Fibroblast of villous mesenchyme (primary cell): ENCODE measurements at places on chromosomes 6 and 20.
A peak's percentile ranks its signal among the peaks of the same experiment; 100 is the strongest.

- DNase-seq: no peak
Observed at GRCh38 chr6:28082939-28083338, 2.6 kb downstream of the ZNF165 start.

- no peak for DNase-seq
Observed at GRCh38 chr20:1840817-1841553, 54.2 kb upstream of the SIRPA start.

GRCh38 chr6:151063352-151063751, 176.4 kb upstream of the AKAP12 start:
- peak; percentile 63 for DNase-seq

- DNase-seq: no peak
Observed at GRCh38 chr20:16397086-16397485, 176.2 kb downstream of the KIF16B start.

GRCh38 chr6:106370639-106371038, 10.1 kb downstream of the CRYBG1 start:
- no peak for DNase-seq

DNA sequence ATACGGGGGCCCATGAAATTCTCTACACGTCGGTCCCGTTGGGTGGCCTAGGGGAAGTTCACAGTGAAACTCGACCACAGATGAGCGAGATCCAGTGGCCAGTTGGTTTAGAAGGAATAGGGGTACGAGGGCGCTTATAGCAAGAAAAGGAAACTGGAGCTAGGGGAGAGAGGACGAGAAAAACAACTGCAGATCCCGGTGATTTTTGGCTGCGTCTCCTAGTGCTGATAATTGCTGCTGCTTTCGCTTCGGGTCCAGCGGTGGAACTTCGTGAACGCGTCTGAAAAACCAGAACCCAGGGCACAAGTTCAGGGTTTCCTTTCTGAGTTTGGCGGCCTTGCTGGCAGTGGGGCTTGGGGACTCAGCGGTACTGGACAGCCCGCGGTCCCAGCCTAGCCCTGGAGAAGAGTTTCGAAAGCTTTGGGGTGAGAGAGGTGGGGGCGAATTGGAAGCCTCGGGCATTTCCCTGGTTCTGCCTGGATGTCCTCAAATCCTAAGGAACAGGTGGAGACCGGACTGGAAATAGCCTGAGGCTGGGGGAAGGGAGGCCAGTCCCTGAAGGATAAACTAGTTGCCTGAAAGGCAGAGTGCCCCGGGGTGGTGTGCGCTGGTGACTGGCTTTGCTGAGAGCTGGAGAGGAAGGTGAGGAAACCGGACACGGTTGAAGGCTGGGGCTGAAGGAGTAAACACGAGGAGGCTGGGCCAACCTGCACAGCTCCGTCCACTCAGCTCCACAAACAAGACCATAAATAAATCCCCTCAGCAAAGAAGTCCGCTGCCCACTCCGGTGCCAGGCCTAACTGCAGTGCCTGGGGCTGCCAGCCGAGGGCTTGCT, 793 bp downstream of the GMPR start:
- DNase-seq: peak; percentile 48

DNA sequence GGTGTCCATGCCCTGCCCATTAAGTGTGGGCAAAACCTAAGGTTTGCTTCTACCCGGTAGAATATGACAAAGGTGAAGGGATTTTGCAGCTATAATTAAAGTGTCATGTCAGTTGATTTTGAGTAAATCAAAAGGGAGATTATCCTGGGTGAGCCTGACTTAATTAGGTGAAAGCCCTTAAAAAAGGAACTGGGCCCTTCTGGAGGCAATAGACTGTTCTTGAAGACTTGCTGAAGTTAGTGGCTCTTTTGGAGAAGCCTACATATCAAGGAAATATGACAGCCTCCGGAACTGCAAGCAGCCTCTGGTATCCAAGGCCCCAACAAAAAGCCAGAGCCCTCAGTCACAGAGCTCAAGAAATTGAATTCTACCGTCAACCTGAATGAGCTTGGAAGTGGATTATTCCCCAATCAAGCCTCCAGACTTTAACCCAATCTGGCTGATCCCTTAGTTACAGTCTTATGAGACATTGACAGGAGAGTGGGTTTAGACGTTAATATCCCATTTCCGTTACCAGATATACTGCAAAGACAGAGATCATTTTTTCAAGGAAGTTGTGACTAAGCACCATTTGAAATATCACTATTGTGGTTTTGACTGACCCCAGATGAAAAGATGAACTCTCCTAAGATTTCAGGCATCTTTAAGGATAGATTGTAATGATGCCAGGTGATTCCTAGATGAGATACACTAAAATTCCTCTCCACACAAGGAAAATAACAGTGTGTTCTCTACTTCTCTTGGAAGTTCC, 303.4 kb downstream of the PLCB1 start:
- DNase-seq: no peak

DNA sequence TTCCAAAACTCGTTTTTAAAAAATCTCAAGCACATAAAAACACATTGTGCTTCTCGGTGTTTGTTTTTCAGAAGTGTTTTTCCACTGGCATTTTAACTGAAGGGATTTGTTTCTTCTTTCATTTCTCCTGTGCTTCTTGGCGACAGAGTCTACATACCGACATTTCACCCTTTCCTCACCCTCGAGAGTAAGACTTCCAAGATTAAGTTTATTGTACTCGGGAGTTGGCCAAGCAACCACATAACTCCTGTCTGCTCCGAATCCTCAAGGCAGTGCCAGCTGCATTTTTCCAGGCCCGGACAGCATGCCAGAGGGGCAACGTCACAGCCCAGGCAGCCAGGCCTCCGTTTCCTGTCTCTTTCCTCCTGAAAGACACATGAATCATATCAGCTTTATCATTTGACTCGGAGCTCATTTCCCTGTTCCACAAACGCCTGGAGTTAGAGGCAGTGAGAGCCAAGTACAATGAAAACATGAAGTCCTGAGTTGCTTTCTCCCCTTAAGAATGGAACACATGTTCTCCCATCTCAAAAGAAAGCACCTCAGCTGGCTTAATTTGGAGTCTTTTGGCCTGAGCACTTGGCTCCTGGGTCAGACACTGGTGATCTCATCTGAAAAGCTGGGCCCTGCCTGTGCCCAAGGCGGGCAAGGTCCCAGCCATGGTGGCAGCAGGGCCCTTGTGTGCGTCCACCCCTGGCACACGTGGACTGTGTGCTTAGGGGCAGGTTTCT, 23.2 kb upstream of the FAM50B start:
- peak; percentile 99 for DNase-seq

GRCh38 chr20:11091511-11091910, 417.7 kb upstream of the JAG1 start:
- DNase-seq: peak; percentile 5

DNA sequence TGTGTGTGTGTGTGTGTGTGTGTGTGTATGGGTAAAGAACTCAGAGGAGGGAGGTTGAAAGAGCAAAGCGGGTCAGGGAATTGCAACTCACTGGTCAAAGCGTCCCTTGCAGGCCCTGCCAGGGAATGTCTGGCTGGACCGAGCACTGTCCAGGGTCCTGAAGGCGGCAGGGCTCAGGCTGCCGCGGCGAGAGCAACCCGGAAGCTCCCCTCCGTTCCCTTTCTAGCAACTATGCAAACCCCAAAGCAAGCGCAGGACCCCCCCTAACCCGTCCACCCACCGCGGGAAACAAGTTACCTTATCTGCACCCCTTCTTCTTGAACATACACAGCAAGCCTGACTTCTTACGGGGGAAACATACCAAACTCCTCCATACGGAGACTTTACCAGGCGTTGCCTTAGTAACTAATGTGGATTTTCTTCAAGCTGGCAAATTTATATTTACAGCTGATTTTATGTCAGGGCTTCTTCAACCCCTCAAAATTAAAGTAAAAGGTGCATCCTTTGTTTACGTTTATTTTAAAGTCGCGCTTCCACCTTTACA, 538 bp upstream of the GRM1 start:
- DNase-seq: peak; percentile 51

- DNase-seq: no peak
Observed at GRCh38 chr6:116439522-116440051, 21.6 kb upstream of the CALHM6 start.

DNA sequence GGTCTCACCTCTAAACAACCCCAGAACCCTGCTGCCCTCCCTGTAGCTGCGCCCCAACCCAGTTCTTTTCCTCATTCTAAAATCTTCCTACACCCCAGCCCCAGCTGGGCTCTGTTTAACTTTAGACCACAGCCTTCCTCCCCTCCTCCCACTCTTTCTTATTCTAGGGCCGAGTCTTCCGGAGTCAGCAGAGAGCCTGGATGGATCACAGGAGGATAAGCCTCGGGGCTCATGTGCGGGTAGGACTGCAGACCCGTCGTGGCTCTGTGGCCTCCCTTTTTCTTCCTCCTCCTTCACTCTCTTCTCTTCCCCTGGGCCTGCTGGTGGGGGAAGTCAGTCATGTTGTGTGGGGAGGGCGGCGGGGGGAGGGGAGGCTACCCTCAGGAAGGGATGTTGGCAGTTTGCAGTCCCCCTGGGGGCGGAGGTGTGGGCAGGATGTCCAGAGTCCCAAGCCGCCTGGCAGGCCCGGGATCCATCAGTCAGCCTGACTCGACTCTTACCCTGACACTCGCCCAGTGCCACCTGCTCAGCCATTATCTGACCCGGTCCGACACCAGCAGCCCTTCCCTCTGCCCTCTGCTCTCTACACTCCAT, 8.1 kb downstream of the CAPN11 start:
- no peak for DNase-seq
